ENCODE measurements at places on chromosomes 3 and 15.
A peak's percentile ranks its signal among the peaks of the same experiment; 100 is the strongest.

DNA sequence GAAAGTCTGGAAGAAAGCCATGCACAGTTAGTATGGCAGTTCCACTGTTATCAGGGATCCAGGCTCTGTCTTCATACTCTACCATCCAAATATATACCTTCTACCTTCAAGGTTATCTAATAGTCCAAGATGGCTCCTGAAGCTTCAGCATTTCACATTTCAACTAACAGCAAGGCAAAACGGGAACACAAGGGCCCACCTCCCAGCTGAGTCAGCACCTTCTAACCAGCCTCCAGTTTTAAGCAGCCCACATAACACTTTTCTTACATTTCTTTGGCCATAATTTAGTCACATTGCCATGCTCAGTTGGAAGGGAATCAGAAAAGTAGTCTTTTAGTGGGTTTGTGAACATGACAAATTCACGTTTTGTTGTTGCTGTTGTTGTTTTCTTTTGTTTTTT is 15.4 kb upstream of the MSL2 start:
- no peak for DNase-seq

GRCh38 chr3:99714146-99714545 is 75.8 kb downstream of the COL8A1 start:
- DNase-seq, result no peak

- DNase-seq, result no peak
Observed at GRCh38 chr15:70030851-70031250, 66.9 kb downstream of the TLE3 start.

- no peak for DNase-seq
Observed at GRCh38 chr3:190375671-190376070, 12.3 kb upstream of the CLDN16 start.

DNA sequence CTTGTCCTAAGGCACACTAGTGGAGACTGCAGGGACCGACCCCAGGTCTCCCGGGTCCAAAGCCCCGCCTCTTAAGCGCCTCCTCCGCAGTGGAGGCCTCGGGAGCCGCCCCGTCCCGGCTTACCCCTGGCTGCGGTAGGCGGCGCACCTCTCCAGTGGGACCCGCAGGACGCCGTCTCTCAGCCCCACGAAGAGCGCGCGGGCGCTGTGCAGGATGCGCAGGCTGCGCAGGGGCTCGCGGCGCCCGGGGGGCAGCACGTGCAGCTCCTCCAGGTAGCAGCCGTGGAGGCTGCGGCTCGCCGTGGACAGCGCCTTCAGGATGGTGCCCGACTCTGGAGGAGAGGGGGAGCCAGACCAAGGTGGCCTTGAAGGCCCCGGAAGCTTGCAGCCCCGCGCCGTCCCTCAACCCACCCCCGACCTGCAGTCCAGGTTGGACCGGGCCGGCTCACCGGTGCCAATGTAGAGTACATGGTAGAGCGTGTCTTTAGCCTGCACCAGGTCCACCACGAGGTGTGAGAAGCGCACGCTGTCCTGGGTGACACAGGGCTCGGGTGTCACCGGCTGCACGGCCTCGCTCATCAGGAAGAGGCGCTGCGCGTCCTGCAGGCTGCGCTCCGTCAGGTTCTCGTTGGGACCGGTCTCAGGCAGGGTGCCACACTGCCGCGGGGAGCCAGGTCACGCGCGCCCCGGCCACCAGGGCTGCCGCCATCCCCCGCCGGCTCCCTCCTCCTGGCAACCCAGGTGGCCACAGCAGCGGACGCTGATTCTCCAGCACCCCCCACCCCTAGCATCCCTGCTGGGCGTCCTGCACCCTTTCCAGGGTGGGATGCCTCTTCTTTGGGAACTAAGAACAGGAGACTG is 105.5 kb downstream of the SEMA5B start:
- DNase-seq, result no peak

GRCh38 chr15:80152896-80153876 is at the start of gene FAH:
FAH (plus strand) TSS chr15:80152999; CDS start chr15:80153055, 56 bp downstream.
- no peak for DNase-seq

- no peak for DNase-seq
Observed at GRCh38 chr3:38474928-38475605, 21.1 kb upstream of the EXOG start.

DNA sequence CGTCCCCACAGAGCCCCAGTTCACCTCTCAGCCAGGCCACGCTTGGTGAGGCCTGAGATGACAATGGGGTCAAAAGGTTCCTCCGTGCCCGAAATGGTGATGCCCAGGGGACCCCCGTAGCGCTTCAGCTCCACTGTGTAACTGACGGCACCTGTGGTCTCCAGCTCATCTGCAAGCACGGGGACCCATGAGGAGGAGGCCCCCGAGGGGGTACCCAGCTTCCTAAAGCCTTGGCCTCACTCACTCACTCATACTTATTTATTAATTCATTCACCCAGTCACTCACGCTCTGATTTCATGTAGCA is 30.4 kb downstream of the GRIP2 start:
- no peak for DNase-seq

- DNase-seq, result no peak
Observed at GRCh38 chr15:40992241-40992741, 39.0 kb downstream of the CHAC1 start.

DNA sequence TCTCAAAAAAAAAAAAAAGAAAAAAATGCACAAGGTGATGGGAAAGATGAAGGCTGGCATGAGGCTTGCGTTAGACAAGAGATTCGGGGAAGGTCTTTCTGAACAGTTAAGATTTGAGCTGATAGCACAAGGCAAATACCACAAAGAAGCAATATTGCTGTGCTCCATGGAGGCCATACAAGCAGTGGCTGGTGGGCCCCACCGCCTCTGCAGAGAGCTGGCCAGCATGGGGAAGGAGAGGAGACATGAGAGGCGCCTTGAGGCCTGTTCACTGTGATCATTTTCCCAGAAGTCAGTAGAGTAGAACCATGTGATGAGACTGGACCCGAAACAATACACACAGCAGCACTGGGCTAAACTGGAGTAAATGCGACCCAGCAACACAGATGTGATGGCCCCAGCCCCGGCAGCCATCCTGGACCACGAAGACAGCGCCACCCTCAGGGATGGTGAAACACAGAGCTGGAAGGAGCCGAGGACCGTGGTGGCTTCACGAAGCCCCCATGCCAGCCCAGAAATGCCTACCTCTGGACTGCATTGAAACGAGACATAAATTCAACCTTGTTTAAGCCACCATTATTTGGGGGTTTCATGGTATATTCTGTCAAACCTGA is 5.5 kb downstream of the XXYLT1 start:
- DNase-seq, result no peak

DNA sequence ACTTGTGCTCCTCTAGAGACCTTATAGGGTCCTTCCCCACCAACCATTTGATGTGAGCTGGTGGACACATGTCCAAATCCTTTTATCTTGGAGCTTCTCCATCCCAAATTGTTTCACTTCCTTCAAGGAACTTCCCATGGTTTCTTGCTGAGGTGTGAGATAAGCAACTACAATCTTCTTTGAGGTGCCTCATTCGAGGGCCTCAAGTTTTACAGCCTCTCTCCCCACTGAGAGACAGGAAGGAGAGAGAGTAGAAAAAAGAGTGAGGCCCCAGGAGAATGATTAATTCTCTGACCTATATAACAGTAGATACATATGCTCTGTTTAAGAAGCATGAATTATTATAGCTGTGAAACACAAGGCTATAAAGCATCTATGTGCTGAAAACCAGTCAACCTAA is 70.5 kb downstream of the SUMF1 start:
- DNase-seq, result no peak

- no peak for DNase-seq
Observed at GRCh38 chr15:95726891-95727290, 603.6 kb upstream of the NR2F2 start.

GRCh38 chr15:65757256-65757655 is 34.8 kb downstream of the DENND4A start:
- no peak for DNase-seq

- DNase-seq, result peak; percentile 39
Observed at GRCh38 chr15:31867536-31868442, 162.5 kb upstream of the CHRNA7 start.

Data from stimulated activated CD4-positive, alpha-beta T cell treated with anti-CD3 and anti-CD28 coated beads, Interleukin-1b, Interleukin-23, amount 100 ng/mL, for 1 hour (primary cell).